ENCODE measurements at places on chromosomes 3 and 15. TPM values are rescaled to one million over a fixed set of nuclear protein-coding genes. Genes with fewer than 3 reads are reported as not detected.

GRCh38 chr15:44682211-44682610 lies 18.7 kb upstream of the SPG11 start:
- DNase-seq = no peak
- H3K27me3 ChIP-seq = no peaks in the 10 kb centered on the region
- no peaks in the 10 kb centered on the region for H3K4me1 ChIP-seq
- no peaks in the 10 kb centered on the region for H3K36me3 ChIP-seq
- H3K27ac ChIP-seq = no peak overlapping the region

Gene PPARG
- total RNA-seq = 20.0 TPM

Gene KBTBD13
- not detected for total RNA-seq

Gene PLA2G4B
- total RNA-seq = 8.7 TPM

GRCh38 chr3:101847328-101847727 lies 2.0 kb upstream of the NFKBIZ start:
- H3K27ac ChIP-seq = peak overlapping the region; percentile 98
- H3K4me3 ChIP-seq = no peak overlapping the region
- H3K4me1 ChIP-seq = peaks cover 4% of the 10 kb centered on the region
- H3K36me3 ChIP-seq = no peaks in the 10 kb centered on the region
- no peaks in the 10 kb centered on the region for H3K27me3 ChIP-seq
- DNase-seq = no peak

DNA sequence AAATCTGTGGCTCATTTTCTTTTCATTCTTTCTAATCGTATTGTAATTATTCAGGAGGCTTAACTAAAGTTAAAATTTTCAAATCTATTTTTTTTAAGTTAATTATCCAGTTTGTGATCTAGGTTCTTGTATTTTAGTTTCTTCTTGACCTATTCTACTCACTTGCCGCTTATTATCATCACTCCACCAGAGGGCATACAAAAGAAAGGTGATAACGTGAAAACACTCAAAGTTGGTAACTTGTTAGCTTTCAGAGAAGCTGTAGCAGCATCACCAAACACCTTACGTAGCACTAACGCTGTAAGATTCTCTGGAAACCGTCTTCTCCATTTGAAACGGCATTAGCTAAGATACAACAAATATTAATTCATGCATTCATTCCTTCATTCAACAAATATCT lies 4.8 kb downstream of the GNB4 start:
- H3K27ac ChIP-seq = no peak overlapping the region
- no peak for DNase-seq
- H3K27me3 ChIP-seq = no peaks in the 10 kb centered on the region
- peaks cover 53% of the 10 kb centered on the region for H3K4me1 ChIP-seq
- no peak overlapping the region for H3K4me3 ChIP-seq

- peaks cover 10% of the 10 kb centered on the region for H3K4me1 ChIP-seq
- no peak for DNase-seq
- H3K27me3 ChIP-seq = no peaks in the 10 kb centered on the region
Measured at GRCh38 chr3:39808467-39809180, 785 bp upstream of the MYRIP start.

DNA sequence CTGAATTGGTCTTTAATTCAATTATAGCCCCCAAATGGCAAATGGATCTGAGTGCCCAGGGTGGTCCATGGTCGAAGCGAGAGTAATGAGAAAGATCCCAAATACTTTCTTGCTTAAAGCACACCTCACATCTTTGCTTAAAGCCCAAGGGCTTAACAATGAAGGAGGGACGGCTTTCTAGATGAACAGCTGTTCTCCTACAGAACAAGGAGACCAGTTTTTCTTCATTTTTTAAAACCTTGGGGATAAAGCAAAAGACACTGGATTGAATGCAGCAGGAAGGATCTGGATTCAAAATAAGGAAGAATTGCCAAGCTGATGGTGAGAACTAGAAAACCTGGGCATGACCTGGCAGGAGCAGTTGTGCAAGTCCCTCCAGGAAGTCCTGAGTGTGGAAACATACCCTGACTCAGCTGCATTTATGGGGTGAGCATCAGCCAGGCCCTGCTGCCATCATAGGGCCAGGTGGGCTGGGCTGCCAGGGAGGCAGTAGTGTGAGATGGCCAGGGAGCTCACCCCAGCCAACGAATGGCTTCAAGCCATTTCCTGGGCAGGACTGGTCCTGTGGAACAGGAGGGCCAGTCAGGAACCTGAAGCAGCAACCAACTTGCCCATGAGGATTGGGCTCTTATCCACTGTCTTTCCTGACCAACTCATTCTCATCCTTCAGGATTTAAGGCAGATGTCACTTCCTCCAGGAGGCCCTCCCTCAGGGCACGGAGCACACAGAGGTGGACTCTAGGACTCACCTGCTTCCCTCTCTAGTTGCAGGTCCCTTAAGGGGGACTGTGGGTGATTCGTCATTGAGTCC lies 18.4 kb upstream of the RHCG start:
- no peak overlapping the region for H3K4me3 ChIP-seq
- no peaks in the 10 kb centered on the region for H3K4me1 ChIP-seq
- no peak overlapping the region for H3K27ac ChIP-seq
- no peak for DNase-seq

DNA sequence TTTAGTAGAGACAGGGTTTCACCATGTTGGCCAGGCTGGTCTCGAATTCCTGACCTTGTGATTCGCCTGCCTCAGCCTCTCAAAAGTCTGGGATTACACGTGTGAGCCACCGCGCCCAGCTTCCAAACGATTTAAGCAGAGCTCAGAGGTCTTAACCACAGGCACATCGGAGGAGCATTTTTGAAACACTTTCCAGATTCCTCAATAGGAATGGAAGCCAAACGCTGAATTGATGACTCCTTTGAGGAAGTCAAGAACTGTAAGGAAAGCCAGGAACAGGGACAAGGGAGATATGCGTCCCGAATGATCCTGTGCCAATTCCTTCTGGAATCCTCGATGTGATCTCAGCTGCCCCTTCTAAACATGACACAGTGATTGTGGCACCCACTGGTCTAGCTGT lies 40.0 kb downstream of the TRH start:
- H3K27ac ChIP-seq = no peak overlapping the region
- H3K27me3 ChIP-seq = no peaks in the 10 kb centered on the region
- H3K4me1 ChIP-seq = no peaks in the 10 kb centered on the region
- no peaks in the 10 kb centered on the region for H3K36me3 ChIP-seq

GRCh38 chr3:52682016-52682415 lies 3.7 kb downstream of the PBRM1 start:
- H3K27me3 ChIP-seq = no peaks in the 10 kb centered on the region
- H3K4me3 ChIP-seq = no peak overlapping the region
- H3K4me1 ChIP-seq = peaks cover 4% of the 10 kb centered on the region
- peaks cover under 1% of the 10 kb centered on the region for H3K36me3 ChIP-seq
- DNase-seq = no peak

DNA sequence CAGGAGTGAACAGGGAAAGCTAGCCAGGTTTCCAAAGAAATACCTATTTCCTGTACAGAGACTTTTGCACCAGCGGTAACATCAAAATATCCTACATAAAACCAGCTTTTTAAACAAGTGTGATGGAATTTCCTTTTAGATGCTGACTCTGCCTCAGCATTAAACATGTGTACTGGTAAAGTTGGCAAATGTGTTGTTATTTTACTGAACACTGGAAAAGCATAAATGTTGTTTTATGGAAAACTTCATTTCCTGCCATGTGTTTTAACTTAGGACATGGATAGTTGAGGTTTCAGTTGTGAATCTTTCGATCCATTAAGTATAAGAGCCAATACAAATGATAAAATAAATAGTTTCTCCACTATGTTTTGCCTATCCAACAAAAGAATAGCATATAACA lies 15.7 kb downstream of the OXNAD1 start:
- no peaks in the 10 kb centered on the region for H3K4me1 ChIP-seq
- H3K27me3 ChIP-seq = no peaks in the 10 kb centered on the region
- H3K4me3 ChIP-seq = no peak overlapping the region
- no peak overlapping the region for H3K27ac ChIP-seq

All from tibial nerve (tissue), 4 donors.